ENCODE measurements at places on chromosomes 16 and 17.

DNA sequence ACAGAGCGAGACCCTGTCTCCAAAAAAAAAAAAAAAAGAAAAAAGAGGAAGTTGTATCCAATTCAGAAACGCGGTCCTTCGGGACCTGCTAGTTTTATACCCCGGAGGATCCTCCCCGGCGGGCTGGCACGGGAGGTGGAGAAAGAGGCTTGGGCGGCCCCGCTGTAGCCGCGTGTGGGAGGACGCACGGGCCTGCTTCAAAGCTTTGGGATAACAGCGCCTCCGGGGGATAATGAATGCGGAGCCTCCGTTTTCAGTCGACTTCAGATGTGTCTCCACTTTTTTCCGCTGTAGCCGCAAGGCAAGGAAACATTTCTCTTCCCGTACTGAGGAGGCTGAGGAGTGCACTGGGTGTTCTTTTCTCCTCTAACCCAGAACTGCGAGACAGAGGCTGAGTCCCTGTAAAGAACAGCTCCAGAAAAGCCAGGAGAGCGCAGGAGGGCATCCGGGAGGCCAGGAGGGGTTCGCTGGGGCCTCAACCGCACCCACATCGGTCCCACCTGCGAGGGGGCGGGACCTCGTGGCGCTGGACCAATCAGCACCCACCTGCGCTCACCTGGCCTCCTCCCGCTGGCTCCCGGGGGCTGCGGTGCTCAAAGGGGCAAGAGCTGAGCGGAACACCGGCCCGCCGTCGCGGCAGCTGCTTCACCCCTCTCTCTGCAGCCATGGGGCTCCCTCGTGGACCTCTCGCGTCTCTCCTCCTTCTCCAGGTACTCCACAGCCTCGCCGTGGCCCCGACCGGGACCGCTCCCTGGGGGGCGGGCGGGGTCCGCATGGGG is at the start of gene CDH3:
Gene CDH3 (plus strand): TSS at position 596 of the 779 bp plus-strand sequence. CDS start 70 bp downstream, at position 666.
- DNase-seq: peak; percentile 93

- no peak for DNase-seq
Observed at GRCh38 chr17:74822939-74823367, 36.7 kb downstream of the GRIN2C start.

DNA sequence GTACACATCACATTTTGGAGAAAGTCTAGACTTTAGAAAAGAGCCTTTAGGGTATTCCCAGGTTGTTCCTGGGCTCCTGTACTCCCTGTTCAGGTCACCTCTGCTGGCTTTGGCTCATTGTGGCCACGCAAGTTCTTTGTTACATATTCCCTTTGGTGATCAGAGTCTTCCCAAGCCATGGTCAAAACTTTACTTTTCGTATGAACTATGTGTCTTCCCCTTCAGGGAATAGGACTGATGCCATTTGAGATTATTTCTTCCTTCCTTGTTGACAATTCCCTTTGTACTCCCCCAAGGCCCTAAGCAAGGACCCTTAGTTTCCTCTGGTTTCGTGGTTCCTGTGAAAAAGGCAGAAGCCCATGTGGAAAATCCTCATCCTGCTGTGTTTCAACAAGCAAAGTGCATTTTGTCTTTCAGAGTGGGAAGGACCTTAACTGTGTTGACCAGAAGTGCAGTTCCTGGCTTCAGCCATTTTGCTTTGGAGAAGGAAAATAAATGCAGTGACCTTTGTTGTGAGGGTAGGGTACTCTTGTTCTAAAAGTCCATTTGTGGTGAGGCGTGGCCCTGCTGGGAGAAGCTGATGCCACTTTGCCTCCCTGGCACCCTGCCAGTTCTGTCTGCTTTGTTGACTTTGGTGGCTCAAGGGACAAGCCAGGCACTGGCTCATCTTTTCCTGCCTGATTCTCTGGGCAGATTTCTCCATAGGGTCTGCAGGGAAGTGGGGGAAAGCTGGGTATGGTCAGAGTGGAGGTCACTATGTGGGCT is 55.1 kb downstream of the ZNRF1 start:
- no peak for DNase-seq

GRCh38 chr16:51389881-51390280 is 238.8 kb upstream of the SALL1 start:
- no peak for DNase-seq

DNA sequence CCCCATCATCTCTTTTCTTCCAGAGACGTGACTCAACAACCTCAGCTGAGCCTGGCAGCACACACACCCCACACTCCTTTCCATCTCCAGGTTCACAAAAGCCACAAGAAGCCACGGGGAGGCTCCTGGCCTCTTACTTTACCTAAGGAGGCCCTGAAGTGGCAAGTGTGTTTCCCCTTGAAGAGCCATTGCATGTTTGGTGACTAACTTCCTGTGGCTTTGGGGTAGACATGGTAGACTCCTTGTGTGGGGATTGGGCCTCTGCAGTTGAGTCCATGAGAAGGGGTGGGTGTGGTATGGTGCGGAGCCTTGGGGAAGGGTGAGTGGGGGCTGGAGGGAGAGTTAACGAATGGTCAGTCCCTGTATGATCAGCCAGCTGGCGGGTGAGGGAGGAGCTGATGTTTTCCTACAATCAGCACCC is 24.2 kb downstream of the SAP30BP start:
- DNase-seq: no peak

- no peak for DNase-seq
Observed at GRCh38 chr17:39069114-39069756, 82.2 kb downstream of the PLXDC1 start.

DNA sequence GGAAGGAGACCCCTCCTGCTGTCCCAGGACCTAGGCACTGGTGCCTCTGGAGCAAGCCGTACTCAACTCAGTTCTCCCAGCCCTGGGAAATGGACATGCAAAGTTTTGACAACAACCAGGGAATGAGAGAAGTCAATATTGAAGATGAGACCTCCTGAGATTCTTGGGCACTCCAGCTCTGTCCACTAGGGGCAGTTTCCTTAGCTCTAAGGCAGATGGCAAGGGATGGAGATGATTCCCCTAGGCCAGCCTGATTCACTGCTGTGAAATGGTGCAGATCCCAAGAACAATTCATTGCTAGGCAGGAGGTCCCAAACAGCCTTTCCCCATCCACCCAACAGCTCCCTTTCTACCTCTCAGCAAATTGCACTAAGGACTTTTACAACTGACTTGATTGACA is 20.5 kb upstream of the SDR42E2 start:
- no peak for DNase-seq

DNA sequence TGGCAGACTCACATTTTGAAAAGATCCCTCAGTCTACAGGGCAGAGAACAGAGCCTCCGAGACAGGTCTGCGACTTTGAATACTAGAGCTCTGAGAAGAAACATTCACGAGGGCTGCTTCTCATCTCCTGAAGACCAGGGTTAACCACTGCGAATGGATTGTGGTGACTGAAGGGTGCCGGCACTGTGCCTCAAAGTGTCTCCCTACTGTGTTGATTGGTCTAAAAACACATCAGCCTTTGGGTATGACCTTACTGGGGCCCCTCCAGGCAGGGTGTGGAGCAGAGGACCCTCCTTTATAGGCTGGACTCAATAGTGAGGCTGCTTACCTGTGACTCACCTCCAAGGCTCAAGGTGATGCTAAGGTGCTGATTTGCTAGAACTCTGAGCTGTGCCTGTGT is 2.6 kb upstream of the LGALS9 start:
- no peak for DNase-seq

GRCh38 chr16:86669937-86670749 is 91.8 kb downstream of the FOXL1 start:
- DNase-seq: no peak

GRCh38 chr17:9116311-9116835 is 95.1 kb downstream of the NTN1 start:
- no peak for DNase-seq

- DNase-seq: no peak
Observed at GRCh38 chr17:81033535-81034167, 1.3 kb upstream of the BAIAP2 start.

DNA sequence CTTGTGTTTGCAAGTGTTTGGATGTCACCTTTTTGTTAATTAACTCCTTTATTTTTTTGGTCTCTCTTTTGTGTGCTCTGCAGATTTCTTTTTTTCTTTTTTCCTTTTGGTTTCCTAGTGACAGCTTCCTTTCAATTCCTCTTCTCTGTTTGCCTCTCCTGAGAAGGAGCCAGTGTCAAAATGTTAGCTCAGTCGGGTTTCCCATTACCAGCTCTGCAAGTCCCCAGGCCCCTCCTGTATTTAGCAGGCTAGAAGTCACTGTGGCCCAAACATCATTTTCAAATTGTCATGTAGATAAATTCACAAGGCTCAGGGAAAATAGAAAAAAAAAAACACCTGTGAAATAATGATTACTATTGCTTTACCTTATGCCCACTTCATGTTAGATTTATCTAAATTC is 1621.6 kb downstream of the CDH8 start:
- no peak for DNase-seq

- DNase-seq: no peak
Observed at GRCh38 chr16:67115639-67116038, 5.9 kb downstream of the PHAF1 start.

DNA sequence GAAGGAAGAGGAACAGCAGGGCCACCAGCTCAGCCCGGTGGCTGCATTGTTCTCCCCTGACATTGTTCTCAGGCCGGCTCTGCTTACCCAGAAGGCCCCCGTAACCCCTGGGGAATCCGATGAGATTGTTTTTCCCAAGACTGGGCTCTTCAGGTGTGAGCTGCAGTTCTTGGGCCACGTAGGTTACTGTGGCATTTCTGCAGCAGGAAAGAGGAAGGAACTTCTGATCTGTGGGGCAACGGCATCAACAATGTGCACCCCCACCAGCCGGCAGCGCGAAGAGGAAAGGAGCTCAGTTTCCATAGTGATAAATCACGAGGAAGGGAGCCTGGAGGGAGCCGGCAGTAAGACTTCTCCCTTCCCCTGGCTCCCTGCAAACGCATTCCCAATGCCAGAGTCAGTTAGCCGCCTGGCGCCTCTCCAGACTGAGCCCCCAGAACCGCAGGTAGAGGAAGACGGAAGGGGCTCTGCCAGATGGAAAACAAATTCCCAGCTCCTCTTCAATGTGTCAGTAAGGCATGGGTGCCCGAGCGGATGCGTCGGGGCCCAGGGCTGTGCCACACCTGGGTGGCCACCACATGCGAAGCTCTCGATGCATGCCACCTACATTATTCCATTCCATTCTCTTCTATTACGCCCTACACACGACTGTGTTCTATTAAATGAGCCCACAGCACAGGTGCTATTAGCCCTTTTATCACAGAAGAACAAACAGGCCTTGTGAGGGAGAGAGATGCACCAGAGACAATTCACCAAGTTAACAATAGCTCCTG is 21.5 kb upstream of the PECAM1 start:
- DNase-seq: peak; percentile 67

DNA sequence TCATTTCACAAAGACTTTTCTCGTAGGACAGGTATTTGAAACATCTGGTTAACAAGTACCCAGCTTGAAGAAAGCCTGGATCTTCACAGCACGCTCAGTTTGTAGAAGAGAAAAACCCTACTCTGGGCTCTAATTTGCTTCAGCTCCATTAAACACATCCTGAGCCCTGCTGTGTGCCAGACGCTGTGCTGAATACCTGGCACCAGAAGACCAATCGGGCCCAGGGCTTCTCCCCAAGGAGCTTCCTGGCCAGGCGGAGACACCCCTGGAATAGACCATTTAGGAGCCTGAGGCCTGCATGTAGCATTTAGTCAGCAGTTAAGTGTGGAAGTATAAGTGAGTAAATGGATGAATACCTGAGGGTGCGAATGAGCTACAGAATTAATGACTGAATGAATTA is 8.9 kb upstream of the ABAT start:
- no peak for DNase-seq

DNA sequence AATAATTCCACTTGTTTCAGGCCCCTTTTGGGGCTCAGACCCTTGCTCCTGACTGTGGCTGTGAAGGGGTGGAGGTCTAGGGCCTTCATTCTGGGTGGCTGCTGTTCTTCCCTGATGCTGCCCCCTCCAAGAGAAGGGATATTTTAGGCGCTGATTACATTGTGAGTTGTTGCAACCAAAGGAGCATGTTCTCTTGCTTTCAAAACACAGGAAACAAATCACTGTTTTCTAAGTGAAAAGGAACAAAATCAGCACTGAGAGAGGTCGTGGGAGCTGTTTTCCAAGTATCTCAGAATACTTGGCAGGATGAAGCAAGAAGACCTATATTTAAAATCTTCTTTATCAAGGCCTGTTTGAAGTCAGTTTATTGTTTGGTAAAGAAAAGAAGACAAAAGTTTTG is 25.3 kb upstream of the SEC14L1 start:
- DNase-seq: no peak
